ENCODE measurements at places on chromosomes 5 and 9. TPM values are rescaled to one million over a fixed set of nuclear protein-coding genes. Genes with fewer than 3 reads are reported as not detected.

The NME5 gene
- total RNA-seq: not detected

The SLCO6A1 gene
- not detected for total RNA-seq

The BARHL1 gene
- not detected for total RNA-seq

The PRDM9 gene
- total RNA-seq: not detected

The CA9 gene
- 4.2 TPM for total RNA-seq

The JAK2 gene
- total RNA-seq: 3.4 TPM

The REEP2 gene
- 7.1 TPM for total RNA-seq

Data from A549 treated with Mapracorat at 1 μM for 4 hours (cell line).